ENCODE measurements at places on chromosomes 7 and 10.
A peak's percentile ranks its signal among the peaks of the same experiment; 100 is the strongest.

- DNase-seq: no peak
These were observed 256.8 kb downstream of the PLXNA4 start for GRCh38 chr7:132319481-132319880.

DNA sequence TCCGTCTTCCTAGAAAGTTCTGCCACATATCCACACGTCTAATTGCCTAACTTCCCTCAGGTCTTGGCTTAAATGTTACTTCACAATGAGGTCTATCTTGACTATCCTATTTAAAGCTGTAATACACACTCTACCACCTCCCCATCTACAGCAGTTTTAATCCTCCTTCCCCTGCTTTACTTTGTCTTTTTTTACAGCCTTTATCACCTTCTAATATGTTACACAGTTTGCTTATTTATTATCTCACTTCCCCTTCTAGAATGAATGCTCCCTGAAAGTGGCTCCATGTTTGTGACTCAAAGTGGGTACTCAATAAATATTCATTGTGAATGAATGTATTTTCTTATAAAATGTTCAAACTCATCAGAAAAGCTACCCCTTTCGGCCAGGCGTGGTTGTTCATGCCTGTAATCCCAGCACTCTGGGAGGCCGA, 13.6 kb upstream of the MICU1 start:
- no peak for DNase-seq

DNA sequence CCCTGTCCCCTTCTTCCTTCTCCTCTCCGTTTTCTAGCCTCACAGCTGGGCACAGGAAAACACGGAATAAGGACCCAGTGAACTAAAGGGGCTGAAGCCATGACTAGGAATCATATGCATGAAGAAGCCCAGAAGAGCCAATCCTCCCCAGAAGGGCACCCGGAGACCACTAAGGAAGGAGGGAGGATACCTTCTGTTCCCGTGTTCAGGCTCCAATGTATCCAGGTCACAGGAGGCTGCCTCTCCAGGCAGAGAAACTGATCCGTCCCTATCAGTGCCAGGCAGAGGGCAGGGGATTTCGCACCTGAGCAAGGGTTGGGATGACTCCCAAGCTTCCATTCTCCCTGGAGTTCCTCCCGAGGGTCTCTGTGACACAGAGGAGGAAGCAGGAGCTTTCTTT, 246.6 kb downstream of the SNX10 start:
- no peak for DNase-seq

GRCh38 chr10:89076120-89076519, 85.5 kb downstream of the FAS start:
- no peak for DNase-seq

DNA sequence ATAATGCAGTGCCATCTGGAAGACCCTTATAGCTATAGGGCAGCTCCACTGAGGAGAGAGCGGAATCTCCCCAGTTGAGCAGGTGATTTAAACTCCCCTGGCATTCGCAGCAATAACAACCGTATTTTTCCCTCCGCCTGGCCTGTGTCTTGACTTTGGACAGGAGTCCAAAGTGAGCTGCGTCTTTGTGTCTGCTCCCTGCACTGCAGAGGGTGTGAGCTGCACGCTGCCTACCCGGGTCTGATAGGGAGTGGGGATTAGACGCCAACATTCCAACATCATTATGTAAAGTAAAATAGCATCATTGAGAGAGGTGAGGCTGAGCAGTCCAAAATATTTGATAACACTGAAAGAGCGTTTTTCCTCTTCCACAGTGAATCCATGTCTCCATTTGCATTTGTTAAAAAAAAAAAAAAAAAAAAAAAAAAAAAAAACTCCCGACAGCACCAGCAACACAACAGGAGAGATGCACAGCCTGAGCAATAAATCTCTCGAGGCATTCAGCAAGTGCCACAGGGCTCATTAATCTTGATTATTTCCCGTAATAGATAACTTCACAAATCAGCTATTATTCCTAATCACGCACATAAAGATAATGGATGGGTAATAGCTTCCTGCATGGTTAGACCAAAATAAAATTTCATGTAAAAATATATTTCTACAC, 68.6 kb downstream of the CELF2 start:
- no peak for DNase-seq

GRCh38 chr10:102918817-102919245, 737 bp downstream of the CNNM2 start:
- DNase-seq: peak; percentile 28

DNA sequence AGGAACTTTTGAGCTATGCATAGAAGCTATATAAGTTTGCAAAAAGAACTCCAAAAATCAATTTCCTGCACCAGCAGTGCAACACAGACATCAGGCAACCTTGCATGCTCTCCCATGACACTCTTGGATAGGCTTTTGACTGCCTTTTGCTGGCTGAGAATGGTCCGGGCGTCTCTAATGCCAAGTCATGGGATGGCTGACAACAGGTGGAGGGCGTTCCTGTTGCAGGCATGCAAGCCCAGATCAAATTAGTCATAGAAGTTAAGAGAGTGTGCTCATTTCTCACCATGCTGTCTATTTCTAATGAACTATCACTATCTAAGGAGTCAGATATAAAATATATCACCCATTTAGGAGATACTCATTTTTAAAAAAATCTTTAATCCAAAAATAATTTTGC, 8.4 kb downstream of the PLCE1 start:
- no peak for DNase-seq
